ENCODE measurements at places on chromosomes 3 and 15.

DNA sequence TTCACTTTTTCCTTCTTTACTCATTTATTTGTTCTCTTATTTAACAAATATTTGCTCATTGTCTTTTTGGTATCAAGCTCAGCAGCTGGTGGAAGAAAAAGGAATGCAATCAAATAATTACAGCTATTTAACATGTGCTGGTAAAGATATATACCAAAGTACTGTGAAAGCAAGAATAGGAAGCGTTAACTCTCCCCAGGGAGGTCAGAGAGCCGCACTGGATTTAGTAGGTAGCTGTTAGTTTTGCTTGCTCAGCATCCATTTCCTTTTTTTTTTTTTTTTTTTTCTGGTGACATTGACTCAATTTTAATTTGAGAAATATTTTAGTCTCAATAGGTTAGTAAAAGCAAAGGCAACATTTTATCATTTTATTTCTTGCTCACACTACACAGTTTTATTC, 308.5 kb upstream of the MDFIC2 start:
- no peak for DNase-seq

DNA sequence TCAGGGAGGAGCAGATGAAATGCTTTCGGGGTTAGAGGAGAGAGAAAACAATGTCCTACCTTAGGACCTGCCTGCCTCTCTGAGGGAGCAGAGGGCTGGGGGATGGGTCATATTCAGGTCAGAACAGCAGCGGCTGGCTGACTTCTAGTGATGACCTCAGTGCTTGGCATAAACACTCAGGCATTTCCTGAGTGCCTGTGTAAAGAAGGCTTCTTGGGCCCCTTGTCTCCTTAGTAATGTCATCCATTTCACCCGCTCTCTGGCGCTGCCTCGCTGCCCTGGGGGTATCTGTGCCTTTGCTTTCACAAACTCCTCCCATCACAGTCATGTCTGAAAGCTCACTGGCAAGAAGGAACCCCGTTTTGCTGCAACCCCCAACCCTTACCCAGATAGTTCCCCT, 82.9 kb upstream of the GSK3B start:
- DNase-seq = no peak

GRCh38 chr3:149395107-149396089, 17.9 kb upstream of the TM4SF1 start:
- DNase-seq = no peak

- DNase-seq = no peak
Observed at GRCh38 chr3:194323785-194324735, 27.1 kb downstream of the CPN2 start.

- DNase-seq = no peak
Observed at GRCh38 chr3:187828579-187829452, 83.5 kb upstream of the BCL6 start.

DNA sequence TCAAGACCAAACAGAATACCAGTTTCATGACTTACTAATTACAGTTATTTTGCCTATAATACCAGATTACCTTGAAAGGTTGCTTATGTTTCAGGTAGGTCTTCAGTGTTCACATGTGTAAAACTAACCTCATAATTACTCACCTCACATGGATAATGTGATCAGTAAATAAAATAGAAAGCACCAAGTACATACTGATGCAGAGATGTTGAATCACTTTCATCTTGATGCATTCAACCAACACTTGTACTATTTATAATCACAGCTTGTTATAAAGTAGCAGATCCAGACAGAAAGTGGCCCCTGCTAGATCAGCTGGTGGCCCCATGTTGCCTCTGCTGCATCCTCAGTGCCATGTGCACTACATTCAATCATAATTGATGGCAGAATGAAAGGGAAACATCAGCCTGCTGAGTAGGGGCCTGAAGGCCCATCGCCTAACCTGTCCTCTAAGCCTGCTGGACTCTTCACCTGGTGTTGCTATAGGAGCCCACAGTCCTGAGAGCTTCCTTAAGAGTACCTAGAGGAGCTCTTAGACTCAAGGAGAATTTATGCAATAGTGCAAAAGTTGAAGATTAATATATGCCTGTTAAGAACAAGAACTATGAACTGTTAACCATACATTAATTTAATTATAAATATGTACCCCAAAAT, 154.3 kb downstream of the PLCL2 start:
- no peak for DNase-seq

DNA sequence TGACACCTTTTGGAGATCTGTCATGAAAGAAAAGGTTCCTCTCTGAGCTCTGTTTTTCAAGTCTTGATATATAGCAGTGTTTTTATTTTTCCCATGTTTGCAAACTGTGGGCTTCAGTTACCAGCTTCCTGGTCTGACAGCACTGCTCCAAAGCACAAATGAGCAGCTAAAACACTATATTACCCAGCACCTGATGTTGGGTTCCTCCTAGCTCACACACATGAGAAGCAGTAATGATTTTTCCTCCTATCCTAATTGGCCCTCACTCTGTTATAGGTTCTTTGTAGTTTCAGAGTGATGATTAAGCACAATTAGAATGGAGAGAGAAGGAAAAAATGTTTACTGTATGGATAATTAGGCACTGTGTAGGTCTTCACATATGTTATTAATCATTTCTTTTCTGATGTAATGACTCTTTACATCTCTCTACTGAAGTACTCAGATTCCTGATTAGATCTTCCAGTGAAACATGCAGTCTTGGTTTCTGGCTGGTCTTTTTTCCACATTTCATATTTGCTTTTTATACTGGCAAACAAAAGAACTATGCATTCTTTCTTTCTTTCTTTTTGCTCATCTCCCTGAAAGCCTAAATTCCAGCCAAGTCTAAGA, 939.7 kb downstream of the NSUN3 start:
- DNase-seq = no peak

DNA sequence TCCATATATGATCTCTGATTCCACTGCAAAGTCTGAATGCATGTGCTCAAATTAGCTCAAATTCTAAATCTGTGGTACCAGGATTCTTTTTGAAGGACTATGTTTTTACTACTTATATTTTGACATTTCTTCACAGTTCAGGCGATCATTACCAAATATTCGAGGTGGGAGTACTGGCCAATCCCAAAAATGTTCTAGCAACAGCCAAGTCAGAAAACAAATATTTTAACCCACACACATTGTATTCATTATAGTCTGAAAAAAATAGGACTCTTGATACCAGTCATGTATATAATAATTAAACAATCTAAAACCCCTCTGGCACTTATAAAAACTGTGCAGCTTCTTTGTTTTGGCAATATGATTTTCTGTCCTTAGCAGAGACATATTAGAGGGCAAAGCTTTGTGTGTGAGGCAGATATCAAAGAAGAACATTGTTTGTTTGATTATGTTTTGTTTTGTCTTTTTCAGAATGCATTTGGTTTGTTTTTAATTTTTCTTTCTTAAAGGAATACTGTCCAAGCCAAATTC, 37.4 kb downstream of the FGF7 start:
- no peak for DNase-seq

DNA sequence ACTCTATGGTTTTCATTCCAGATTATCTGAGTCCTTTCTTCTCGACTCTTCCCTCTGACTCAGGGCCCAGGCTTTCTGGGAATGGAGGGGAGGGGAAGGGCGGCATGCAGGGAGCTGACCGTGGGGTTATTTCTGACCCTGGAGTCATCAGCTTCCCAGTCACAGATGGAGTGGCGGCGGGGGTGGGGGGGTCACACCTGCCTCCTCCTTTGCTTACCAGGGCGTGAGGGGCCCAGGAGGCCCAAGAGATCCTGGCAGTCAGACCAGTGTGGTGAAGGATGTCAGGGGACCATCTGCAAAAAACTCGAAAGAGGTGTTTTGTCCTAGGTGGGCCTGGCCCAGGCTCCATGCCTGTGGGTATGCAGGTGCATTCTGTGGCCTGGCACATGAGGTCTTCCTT, 996 bp upstream of the XIRP1 start:
- no peak for DNase-seq

- DNase-seq = no peak
Observed at GRCh38 chr15:71115567-71116351, 488 bp downstream of the THSD4 start.

- DNase-seq = no peak
Observed at GRCh38 chr3:122058294-122058693, 3.1 kb downstream of the CD86 start.

DNA sequence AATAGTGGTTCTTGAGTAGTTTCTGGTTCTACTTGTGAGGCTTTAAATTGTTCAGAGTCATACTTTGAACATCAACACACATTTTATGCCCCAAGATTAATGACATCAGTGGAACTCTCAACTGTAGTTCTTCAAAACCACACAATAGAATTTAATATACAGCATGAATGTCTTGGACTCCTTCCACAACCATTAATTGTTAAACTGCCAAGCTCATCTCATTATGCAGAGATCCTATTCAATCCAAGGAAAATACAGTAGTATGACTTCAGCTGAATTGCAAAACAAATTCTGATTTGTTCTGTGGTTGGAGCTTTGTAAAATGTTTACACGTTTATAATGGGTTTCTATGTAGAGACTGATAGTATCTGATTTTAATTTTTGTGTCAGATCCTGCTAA, 199.2 kb upstream of the SLC2A2 start:
- DNase-seq = no peak

GRCh38 chr3:29143151-29143550, 137.7 kb upstream of the RBMS3 start:
- DNase-seq = no peak

DNA sequence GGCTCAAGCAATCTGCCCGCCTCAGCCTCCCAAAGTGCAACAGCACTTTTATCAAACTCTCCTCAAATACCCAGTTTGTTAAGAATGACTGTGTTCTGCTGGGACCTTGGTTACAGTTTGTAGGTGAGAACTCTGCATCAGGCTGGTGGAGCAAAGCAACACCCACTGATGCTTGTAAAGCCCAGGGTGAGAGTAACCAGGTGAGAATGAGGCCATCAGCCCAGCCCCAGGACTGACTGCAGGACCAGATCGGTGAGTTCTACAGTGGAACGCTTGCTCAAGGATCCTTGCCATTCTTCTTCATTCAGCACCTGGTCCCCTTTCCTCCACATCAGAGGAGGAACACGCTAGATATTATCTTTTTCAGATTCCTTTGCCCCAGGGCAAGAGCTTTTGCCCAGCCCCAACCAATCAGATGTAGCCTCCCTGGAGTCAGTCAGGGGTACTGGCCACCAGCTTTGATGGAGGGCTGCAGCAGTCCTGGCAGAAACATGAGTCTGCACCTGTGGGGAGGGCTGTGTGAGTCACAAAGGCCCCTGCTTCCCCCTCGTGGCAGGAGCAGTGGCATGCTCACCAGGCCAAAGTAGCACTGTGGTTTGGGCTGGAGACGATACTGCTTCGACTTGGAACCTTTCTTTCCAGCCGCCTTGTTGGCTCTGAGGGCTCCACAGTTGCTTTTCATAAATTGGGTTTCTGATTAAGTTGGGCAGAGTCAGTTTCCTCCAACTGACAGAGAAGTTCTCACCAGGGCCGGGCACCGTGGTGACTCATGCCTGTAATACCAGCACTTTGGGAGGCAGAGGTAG, 3.5 kb upstream of the SHISA5 start:
- no peak for DNase-seq

GRCh38 chr15:25056484-25057425, 102.0 kb downstream of the SNRPN start:
- DNase-seq = no peak

GRCh38 chr3:143644370-143645089, 203.7 kb downstream of the SLC9A9 start:
- DNase-seq = no peak

DNA sequence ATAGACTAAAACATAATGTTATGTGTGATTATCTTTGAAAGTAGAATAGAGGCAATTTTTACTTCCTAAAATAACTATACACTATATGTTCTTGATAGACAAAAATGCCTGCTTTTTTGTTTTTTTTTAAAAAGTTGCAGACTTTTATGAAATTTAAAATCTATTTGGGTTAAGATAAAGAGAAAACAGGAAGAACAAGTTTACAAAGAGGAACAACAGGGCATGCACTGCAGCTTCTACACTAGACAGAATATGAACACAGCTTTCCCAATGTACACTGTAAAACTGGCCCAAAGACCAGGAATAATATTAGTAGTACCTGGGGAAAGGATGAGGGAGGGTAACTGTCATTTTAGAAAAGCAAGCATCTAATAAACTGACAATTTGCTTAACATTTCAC, 53.7 kb downstream of the NR1I2 start:
- no peak for DNase-seq

DNA sequence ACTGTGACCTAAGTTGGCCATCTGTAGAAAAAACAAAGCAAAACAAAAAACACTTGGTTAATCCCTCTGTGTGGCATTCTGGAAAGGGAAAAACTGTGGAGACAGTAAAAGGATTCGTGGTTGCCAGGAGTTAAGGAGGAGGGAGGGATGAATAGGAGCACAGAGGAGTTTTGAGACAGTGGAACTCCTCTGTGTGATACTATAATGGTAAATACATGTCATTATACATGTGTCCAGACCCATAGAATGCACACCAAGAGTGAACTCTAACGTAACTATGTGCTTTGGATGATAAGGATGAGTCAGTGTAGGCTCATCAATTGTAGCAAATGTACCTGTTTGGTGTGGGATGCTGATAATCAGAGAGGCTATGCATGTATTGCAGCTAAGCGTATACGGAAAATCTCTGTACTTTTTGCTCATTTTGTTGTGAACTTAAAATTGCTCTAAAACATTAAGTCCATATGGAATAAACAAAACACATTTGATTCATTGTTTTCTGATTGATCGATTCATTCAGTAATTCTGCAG, 33.4 kb downstream of the RAP2B start:
- DNase-seq = no peak

- no peak for DNase-seq
Observed at GRCh38 chr3:116877968-116878367, 168.4 kb downstream of the TUSC7 start.

DNA sequence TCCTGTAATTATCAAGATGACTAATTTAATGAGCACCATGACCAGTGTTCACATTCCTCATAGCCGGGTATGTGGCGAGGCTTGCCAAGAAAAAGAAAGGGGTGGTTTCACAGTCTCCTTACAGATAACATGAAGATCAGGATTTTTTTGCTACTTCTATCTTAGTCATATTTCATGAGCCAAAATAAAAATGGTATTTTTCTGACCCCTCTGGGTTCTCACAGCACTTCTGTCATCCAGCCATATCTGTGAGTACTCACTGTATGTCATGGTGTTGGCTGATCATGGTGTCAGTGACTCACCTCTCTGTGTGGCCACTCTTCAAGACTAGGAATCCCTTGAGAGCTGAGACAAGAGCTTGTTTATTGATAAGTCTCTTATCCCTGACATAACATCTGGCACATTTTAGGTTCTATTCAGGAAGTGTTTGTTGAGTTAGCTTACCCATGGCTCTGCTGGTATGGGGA, 130.5 kb upstream of the LMCD1 start:
- no peak for DNase-seq

GRCh38 chr15:99187936-99188335, 61.4 kb downstream of the TTC23 start:
- DNase-seq = no peak

DNA sequence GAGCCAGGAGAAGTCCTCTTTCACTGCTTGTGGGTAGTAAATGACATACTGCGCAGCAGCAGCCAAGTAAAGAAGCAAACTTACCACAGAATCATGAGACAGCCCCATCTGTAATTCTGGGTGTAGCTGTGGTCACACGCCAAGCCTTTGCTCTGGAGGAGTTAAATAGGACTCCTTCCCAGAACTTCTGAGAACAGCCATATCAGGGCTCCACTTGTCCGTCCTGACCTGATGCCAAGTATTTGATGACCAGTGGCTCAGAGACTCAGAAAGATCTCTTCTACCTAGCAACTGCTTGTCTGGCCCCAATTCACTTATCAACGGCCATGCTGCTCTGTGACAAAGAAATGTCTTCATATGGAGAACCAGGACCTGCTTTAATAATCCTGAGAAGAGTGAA, 20.6 kb upstream of the GOLIM4 start:
- no peak for DNase-seq

Measured in amygdala (tissue), 56 donors.